ENCODE measurements at places on chromosomes 1 and 21.

DNA sequence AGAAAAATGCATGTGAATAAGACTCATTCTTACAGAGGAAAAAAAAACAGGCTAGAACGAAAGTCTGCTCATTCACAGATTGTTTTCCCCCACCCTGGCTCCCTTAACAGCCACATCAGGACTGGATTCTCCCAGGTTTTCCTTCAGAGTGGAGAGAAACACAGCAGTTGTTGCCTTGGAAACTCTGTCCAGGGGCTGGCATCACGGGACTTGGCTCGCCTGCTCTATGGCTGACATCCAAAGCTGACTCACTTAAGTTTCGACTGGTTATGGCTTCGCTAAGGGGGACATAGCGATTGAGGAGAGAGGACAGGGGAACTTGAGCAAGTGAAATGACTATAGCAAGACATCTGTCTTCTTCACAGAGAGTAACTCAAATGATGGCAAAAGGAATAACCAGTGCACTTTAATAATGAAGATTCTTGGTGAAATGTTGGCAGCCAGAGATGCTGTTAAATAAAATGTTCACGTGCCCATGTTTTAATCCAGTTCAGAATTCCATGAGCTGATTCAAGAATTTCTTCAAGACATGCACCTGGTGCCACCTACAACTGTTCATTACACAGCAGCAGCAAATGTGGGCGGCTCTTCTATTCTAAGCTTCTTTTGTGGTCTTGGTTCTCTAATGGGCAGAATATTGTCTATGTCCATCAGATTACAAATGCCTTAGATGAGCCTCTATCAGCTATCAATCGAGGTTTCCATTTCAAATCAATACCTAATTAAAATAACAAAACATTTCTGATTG is 21.8 kb downstream of the MIS18A start:
- DNase-seq = no peak

- DNase-seq = no peak
Measured at GRCh38 chr1:93729502-93729901, 47.9 kb upstream of the BCAR3 start.

DNA sequence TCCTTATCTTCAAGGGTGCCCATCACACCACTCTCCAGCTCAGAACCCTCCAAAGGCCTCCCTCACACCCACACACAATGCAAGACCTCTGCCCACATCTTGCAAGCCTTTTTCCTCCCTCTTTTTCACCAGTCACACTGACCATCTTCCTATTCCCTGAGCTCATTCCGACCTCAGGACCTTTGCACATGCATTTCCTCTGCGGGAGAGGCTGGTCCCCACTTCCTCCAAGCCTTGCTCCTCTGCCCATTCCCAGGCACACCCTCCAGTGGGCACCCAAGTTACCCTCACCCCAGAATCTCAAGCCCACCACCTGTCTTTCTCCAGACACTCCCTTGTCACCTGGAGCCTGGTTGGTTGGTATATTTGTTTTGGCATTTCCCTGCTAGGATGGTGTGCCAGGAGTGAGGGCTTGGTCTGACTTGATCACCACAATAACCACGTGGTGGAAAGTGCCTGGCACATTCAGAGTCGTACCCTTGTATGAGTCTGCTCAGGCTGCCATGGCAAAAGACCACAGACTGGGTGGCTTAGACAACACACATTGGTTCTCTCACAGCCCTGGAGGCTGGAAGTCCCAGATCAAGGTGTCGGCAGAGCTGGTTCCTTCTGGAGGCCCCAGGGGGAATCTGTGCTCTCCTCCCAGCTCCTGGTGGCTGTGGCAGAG is 13.2 kb downstream of the MX2 start:
- DNase-seq = no peak

- DNase-seq = no peak
Measured at GRCh38 chr1:205483372-205483771, 21.1 kb upstream of the CDK18 start.

DNA sequence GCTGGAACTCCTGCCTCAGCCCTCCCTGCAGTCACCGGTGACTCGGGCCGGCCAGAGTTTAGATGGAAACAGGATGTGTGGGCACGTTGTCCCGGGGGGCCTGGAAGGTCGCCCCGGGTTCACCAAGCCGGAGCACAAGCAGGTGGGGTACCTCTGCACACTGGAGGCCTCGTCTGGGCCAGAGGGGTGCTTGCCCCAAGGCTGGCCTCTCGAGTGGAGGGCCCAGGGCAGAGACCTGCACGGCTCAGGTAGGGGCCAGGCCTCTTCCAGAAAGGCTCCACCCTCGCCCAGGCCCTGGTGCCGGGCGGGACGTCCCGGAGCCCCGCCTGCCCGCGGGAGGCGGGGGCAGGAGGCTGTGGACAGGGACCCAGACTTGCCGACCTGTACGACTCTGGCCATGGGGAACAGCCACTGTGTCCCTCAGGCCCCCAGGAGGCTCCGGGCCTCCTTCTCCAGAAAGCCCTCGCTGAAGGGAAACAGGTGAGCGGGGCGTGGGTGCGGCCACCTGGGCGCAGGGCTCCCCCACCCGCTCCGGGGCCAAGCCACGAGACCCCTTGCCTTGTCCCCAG is at the start of gene PLEKHN1:
Gene PLEKHN1, plus strand, starts transcription at position 348 of the 569 bp plus-strand sequence. Its CDS starts 50 bp downstream, at position 398.
- DNase-seq = no peak

- no peak for DNase-seq
Measured at GRCh38 chr1:72892461-72892860, 610.1 kb upstream of the NEGR1 start.

DNA sequence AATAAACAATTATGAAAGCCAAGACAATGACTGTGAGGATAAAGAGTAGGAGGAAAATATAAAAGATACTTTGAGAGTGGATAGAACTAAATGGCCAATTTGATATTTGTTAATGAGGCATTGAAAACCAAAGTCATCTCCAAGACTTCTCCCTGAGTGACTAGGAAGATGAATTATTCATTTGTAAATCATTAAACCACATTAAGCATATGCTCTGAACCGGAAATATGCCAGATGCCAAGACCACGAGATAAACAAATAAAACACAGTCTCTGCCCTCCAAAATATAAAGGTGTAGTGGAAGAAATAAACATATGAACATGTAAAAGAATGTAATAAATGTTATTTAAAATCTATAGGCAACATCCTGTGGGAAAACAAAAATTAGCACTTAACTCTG is 78.8 kb downstream of the MRPL39 start:
- DNase-seq = no peak

DNA sequence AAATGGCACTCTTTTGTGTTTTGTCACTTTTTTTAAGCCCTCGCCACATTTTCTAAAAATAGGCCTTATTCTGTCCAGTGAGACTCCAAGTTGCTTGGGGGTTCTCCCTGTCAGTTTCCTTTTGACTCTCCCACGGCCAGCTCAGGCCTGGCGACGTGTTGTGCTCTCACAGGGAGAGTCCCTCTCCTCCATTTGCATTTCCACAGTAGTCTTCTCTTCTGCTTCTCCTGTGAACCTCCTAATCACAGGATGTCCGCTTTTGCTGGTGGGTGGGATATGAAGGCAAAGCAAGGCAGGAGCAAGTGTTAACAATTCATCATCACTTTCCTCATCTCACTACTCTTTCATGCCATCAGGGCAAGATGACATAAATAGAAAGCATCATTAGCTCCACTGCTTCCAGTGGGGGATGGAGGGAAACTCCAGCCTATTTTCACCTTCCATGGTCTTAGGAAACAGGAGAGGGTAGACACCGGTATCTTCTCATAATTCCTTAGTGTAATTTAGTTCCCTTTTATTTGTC is 99.8 kb downstream of the INTS7 start:
- DNase-seq = no peak

DNA sequence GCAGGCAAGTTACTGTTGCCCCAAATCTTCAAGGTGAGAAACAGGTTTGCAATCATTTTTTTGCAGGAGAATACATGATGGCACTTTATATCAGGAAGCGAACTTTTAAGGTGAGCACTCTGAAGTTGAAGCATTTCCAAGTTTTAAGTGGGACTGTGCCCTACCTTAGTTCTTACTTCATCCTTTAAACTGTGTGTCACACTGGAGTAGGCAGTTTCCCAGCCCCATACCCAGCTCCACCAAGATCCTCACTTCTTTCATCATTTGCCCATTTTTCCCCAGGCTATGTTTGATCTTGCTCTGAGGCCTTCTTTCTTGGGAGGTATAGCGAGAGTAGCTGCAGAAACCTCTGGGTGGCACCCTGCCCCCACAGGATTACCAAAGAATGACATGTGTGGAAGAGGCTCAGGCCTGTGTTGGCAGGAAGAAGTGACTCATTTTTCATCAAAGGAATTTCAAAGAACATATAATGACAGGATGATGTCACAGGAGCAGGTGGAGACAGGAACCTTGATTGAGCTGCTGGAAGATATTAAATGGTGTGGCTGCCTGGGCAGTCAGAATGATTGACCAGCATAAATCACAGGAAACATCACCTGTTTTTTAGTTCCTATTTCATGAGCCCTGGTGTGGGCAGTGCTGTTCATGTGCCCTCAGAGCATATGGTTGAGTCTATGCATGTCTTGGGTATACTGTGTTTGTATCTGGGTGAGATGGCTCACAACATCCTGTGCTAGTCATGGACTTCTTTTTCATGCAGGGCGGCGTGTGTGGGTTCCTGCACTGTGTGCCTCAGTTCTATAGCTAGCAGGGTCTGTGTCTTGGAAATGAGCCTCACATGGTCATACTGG is 20.8 kb upstream of the MACF1 start:
- DNase-seq = no peak

- DNase-seq = no peak
Measured at GRCh38 chr1:234639961-234640360, 30.0 kb upstream of the IRF2BP2 start.

DNA sequence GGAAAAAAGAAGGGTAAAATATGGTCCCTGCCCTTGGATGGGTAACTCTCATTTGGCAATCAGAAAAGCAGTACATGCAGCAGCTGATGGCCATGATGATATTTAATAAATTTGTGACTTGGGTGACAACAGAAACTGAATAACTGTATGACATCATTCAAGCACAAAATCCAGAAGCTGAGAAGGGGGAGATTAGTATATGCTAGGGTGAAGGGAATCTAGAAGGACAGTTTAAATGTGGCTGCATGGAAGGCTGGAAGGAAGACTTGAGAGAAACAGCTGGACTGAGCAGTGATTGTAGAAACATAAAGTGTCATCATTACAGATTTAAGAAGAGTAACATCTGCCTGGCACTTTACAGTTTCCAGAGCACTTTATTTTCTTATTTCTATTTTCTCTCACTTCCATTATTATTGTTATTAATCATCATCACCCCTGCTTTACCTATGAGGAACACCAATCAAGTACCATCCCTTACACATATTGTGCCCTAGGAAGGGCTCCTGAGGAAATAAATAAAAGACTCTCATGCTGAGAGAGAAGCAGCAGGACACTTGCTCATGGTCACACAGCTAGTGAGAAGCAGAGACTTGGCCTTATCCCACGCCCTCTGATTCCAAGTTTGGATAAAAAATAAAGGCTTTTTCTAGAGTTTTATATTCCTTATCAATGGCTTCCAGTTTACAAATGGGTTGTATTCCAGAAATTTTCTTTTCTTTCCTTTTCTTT is 207.2 kb downstream of the PBX1 start:
- no peak for DNase-seq

- no peak for DNase-seq
Measured at GRCh38 chr1:160579216-160579701, at the start of gene CD84. Gene CD84, minus strand, starts transcription at chr1:160579496. Its CDS starts 59 bp downstream, at chr1:160579437.

- DNase-seq = no peak
Measured at GRCh38 chr1:198601936-198602889, 36.6 kb upstream of the PTPRC start.

DNA sequence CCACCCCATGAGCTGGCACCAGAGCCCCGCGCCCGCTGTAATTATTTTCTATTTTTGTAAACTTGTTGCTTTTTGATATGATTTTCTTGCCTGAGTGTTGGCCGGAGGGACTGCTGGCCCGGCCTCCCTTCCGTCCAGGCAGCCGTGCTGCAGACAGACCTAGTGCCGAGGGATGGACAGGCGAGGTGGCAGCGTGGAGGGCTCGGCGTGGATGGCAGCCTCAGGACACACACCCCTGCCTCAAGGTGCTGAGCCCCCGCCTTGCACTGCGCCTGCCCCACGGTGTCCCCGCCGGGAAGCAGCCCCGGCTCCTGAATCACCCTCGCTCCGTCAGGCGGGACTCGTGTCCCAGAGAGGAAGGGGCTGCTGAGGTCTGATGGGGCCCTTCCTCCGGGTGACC is 19.1 kb downstream of the RNF223 start:
- DNase-seq = no peak

DNA sequence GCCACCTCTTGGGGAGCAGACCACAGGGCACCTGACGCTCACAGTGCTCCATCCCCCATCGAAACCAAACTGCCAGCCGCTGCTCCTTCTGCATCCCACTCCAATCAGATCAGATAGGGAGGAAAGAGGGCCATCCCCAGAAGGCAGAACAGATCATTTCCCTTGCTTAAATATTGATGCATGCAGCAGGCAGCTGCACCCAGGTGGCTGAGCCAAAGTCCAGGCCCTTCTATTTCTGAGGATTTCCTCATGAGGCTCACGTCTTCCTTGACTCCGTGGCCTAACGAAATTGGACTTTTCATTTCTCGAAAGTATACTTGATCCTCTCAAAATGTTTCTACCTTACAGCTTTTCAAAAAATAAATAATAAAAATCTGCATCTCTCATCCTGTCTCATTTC is 239.2 kb downstream of the ATG4C start:
- DNase-seq = no peak

GRCh38 chr1:40861224-40862003 is 749 bp downstream of the CITED4 start:
- DNase-seq = no peak

Measured in cerebellar nuclear complex (tissue), 1 donor.